ENCODE measurements at places on chromosomes 6 and 20.
A peak's percentile ranks its signal among the peaks of the same experiment; 100 is the strongest.

DNA sequence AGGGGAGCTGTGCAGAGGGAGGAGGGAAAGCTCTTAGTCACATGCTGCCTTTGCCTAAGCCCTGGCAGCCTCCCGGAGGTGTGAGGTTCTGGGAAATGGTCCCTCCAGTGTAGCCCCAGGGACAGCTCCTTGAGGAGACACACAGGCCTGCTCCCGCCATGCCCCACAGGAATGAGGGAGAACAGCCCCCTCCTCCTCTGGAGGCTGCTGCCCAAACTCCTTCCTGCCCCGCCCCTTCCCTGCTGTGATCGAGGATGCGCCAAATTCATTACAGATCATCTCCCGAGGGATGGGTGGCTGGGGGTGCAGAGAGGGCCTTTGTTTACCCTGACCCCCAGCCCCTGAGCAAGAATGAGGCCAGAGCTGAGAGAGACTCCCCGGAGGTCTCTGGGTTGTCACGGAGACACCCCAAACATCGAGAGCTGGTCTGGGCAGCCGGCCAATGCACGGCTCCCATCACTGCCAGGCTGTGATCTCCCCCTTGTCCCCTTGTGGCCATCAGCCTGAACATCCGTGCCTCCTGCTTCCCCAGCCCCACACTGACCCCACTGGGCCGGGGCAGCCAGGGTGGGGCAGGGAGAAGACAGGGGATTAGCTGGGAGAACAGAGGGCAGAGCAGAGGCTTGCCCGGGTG, 8.4 kb downstream of the CYP21A2 start:
- peak; percentile 7 for DNase-seq

DNA sequence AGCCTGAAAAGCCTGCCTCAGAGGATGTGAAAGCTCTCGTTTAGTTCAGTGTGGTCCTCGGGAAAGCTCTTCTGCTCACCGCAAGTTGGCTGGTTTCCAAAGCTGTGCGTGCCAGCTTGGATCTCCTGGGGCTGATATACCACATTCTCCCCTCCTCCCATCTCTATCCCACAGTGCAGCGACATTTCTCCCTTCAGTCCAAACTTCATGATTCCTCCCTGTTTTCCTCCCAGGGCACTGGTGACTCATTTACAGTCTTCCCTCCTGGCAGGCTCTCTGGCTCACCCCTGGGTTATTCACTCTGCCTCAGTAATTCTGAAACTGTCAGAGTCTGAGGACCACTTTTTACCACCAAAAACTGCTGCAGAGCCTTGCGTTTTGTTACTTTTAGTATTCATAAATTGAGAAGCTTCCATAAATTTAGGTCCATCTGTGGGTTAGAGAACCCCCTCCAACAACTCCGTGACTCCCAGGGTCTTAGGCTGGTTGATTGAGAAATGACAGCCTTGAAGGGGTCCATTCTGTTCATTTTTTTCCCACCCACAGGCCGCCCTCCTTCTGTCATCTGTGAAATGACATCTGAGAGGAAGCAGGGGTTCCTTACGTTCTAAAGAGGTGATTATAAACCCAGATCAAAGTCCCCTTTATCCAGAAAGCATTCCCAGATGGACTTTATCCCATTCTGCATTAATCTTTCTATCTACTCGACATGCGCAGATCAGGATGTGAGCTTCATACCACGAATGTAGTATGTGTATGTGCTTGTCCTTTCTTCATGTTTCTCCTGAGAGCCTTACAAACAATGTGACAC, 6.1 kb downstream of the TRIM10 start:
- no peak for DNase-seq

DNA sequence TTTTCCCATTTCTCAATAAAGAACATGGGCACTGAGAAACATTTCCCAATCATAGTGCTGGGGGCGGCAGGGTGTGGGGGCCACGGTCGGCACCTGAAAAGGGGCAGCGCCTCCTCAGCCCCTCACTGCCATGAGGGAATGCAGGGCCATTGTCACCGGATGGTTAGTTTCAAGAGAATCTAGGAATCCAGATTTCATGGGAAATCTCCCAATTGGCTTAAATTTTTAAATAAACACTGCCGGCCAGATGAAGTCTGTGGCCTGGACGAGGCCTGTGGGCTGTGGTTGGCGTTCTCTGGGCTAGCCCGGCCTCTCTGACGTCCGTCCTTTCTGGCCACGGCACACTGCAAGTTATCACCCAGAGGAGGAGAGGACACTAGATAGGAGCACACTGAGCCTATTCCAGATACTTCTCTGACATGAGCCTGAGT, 25.6 kb downstream of the MANBAL start:
- DNase-seq = no peak

DNA sequence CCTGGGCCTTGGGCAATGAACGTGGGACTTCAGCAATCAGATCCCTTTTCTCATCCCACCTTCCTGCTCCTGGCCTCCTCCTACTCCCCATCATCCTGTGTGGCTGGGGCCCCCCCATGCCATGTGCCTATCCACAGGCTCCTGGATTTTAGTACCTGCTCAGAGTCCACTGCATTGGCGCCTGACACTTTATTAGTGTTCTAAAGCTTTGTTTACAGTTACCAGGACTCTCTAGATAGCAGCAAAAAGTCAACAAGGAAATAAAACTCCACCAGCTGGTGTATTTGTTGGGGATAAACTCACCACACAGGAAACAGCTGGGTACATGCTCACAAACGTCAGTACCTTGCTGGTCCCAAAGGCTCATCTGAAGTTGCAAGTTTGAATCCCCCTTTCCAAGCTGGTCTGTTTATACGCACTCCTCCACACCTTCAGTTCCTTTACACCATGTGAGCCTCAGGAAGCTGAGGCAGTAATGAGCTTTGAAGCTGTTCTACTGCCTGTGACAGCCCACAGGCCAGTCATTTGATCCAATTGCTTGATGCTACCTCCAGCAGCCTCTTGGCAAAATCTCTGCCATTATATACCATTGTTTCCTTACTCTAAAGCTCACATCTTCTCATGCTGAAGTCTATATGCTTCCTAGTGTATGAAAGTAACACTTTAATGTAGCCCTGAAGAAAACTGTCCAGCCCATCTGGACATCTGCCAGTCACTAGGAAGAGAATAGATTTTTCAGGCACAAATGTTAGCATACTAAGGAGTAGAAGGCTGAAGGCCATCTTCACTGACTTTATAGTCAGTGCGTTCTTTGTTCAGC, 76.6 kb downstream of the ANKEF1 start:
- DNase-seq = no peak

DNA sequence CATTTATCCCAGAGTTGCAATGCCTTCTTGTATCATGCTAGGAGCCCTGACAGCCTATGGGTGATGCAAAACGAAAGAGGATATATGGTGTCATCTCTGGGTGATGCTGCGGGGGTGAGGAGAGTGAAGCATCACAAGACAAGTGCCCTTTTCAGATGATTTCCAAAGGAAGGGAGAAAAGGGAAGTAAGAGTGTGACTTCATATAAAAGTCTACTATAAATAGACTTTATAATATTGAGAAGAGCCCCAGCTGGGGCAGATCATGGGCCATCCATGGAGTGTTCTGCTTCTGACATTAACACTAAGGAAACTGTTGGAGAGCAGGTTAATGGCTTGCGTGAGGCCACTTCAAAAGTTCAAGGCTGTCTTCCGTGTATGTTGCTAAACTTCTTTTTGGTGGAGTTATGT, 4.4 kb downstream of the CD83 start:
- DNase-seq = no peak

DNA sequence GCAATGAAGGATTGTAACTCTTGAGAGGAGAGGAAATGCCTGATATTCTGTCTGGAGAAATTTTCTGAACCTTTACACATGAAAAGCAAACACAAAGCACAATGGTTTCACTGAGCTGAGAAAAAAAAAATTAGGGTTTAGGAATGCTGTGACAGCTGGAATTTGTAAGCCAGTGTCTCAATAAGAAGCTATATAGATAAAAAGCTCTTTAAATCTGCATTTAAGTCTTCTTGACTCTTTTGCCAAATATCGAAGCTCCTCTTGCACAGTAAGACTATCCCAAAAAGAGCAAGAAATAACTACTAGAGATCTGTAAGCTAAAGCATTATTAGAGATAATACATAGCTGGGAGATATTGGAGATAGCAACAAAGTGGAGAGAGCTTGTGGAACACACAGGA, 1334.0 kb upstream of the CITED2 start:
- no peak for DNase-seq

GRCh38 chr20:9206486-9206885, 137.6 kb downstream of the PLCB4 start:
- no peak for DNase-seq

DNA sequence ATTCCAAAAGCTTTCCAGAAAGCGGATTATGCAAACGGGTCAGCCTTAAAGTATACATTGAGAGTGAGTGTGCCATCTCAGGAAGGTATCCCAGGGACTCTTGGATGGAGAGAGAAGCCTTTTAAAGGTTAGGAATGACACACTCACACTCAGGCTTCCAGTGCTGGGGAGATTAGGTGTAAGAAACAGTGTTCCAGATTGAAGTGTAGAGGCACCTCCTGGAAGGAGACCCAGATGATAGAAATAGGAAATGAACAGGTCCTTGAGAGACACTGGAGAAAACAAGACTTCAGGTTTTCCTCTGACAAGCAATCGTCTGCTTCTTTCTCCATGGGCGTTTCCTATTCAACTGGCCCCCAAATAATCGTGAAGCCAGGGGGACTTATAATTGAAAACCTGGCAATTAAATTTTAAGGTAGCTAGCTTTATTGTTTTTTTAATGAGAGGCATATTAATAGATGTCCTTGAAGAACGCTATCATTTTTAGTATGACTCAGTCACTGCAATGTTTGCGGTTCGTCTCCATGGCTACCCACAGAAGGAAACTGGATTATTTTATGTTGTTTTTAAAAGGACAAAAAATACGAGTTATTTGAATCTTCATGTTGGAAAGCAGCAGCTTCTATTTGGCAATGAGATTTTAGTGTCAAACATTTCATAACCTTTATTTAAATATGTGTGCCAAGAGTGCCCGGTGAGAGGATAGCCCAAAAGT, 85.3 kb downstream of the TRMT6 start:
- DNase-seq = no peak

DNA sequence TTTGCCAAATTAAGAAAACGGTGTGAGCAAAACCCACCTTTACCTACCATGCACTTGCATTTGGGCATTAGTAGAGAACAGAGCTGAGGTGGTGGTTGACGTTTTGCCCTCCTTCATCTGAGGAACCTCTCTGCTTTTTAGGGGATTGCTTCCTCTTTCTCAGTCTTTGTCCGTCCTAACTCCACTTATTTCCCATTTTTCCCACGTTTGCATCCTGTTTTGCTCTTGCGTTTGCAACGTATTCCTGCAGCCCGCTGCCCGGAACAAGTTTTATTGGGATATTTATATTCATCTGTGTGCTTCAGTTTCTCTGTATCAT, 374 bp upstream of the SERINC1 start:
- DNase-seq = no peak

- DNase-seq = no peak
Measured at GRCh38 chr6:101544286-101544685, 150.8 kb downstream of the GRIK2 start.

DNA sequence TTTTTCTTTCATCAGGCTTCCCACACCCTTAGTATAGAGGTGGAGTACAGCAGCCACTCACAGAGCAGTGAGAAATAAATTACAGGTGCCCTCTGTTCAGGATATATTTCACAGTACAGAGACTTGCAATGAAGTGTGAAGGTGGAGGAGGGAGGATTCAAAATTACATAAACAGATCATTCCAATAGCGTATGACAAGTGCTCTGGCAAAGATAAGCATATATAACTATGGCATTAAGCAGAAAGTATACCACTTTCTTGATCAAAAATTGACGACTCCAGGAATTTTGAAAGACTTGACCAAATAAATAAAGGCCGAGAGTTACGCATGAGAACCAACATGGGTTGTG, 108.7 kb downstream of the GPX5 start:
- DNase-seq = no peak

DNA sequence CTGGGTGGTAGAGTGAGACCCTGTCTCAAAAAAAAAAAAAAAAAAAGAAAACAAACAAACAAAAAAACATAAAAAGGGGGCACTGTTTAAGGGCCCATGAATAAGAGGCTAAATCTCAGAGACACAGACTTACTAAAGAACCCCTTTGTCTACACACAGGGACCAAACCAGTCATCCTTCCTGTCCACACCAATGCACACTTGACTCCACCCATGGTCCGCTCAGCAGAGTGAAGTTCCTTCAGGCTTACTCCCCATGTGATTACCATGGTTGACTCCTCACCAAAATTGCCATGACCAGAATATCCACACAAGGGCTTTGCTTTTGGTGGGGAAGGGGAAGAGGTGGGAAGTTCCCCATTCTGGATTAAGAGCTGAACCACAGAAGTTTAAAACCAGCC, 19.4 kb upstream of the REPS1 start:
- DNase-seq = no peak

DNA sequence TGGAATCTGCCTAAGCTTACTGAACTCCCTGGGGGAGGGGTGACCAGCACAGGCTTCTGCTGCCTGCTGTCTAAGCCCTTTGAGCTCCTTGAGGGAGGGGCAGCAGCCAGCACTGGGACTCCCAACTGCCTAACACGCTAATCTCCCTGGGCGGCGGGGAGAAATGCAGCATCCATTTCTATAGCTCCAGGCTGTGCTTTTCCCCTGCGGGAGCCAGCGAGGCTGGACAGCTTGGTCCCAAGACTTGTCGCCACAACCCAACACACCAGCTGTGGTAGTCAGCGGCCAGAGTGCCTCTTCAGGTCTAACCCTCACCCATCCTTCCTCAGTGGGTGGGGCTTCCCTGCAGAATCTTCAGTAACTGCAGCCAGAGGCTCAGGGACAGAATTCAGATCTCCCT, 64.6 kb downstream of the VGLL2 start:
- no peak for DNase-seq

- peak; percentile 79 for DNase-seq
Measured at GRCh38 chr20:43458422-43458924, 777 bp downstream of the SRSF6 start.

DNA sequence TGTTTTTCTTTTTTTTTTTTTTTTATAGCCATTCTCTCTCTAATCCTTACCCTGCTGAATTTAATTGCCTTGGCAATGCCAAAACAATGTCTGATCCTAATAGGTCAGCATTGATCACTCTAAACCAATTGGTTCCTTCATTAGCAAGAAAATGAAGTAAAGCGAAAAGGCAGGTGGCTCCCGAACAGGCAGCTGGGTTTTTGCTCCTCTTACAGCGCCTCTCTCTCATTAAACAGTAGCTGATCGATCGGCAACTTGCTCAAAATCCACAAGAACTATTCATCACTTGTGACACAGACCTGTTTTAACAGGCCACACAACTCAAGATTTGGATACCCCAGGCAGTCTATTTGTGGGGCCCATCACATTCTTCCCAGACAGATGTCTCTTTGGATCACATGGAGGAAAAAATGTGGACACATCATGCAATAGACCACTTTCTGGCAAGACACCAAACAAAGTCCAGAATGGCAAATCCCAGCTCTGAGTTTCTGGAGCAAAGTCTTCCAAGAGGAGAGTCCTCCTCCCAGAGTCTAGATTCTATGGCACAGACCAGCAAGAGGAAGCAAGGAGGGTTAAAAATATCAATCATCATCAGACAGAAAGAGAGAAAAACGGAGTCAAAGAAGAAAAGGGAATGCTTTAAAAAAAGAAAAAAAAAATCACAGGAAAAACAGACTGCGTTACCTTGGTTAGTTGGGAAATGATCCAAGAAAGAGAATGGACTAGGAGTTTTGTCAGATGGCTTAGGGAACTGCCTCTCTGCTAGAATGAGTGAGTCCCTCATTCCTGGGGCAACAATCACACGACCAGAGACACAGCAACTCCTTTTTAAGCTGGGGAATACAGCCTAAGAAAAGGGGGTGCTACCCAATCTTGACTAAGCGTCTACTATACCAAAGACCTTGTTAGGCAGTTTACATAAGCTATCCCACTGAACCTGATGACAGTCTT, 247.8 kb downstream of the BTBD9 start:
- DNase-seq = no peak

GRCh38 chr6:57221191-57221935, 744 bp downstream of the RAB23 start:
- DNase-seq = no peak

All from C1 segment of cervical spinal cord (tissue), 14 donors.